ENCODE measurements at places on chromosomes 7 and 10.

DNA sequence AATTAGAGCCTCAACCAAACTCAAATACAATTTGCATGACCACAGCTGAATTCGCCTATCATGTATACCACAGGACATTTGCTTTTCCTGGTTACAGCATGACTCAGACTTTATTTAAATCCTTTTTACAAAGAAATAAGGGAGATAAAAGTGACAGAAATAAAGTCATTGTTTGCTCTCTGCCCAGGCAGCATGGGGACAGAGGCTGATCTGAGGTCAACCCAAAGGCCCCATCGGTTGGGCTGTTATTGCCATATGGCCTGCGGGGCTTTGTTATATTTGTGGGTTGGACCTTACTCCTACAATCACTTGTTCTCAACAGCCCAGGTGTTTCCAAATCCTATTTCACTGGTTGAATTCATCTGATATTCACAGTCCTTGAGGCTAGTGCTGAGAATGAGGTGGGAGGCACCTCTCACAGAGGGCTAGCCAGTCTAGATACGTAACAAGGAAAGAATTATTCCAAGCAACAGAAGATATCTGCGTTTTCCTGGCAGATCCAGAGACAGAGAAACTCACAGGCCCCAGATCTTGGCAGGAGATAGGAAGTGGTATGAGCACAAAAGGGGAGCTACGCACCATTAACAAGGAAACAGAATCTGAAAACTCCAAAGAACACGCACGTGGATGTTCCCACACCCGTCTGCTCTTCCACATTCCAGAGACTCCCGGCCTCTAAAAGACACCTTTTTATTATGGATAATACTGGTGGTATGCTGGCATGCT is 117.3 kb downstream of the HIPK2 start:
- no peak for DNase-seq

GRCh38 chr7:107111196-107111595 is 57.6 kb upstream of the HBP1 start:
- no peak for DNase-seq

GRCh38 chr10:1774796-1775195 is 37.5 kb upstream of the ADARB2 start:
- peak; percentile 73 for DNase-seq

GRCh38 chr7:24842449-24843241 is 85.4 kb upstream of the GSDME start:
- DNase-seq = no peak

GRCh38 chr10:59711871-59712494 is 2.3 kb upstream of the SLC16A9 start:
- no peak for DNase-seq

- no peak for DNase-seq
These were observed 81.2 kb upstream of the OIT3 start for GRCh38 chr10:72812415-72812752.

GRCh38 chr7:15504351-15504750 is 57.5 kb downstream of the AGMO start:
- DNase-seq = no peak

- no peak for DNase-seq
These were observed 54.6 kb upstream of the STARD3NL start for GRCh38 chr7:38123494-38123893.

DNA sequence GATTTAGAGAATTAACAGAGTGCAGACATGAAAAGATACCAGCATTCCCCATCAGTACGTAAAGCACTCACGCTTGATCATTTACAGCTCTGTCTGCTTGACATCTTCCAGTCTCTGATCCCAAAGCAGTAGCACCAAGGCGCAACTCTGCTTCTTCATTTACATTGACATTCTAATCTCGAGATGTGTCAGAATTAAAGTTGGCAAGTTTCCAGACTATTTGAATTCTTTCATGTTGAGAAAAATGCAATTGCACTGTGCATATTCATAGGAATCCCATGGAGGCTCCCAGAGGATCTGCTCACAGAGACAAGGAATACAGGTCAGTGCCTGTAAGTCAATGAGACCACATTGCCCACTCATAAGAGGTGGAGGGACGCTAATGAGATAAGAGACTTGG is 183.9 kb downstream of the LRRN3 start:
- no peak for DNase-seq

GRCh38 chr10:104322416-104322782 is 15.9 kb downstream of the ITPRIP start:
- DNase-seq = no peak

GRCh38 chr7:134356421-134356936 is 39.7 kb upstream of the SLC35B4 start:
- DNase-seq = no peak

DNA sequence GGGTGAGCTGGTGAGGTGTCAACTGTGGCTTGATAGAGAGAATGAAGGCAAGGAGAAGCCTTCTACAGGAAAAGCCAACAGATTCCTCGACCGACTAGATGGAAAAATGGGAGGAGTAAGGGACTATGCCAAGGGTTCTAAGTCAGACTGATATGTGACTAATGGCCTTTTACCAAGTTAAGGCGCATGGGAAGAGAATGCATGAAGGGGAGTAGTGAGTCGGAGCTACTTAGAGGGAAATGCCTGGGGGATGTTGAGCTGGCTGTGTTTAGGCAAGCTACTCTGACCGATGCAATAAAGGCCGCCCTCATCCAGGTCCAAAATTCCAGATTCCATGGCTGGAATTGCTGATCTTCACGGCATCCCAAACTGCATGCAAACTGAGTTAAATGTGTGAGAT is 48.2 kb downstream of the APBB1IP start:
- DNase-seq = no peak

- no peak for DNase-seq
These were observed 105.1 kb upstream of the TCF7L2 start for GRCh38 chr10:112844681-112845544.

Data from NCI-H748 treated with DMSO at 0.1 percent for 48 hours (cell line).